ENCODE measurements at places on chromosomes 12 and 14.
A peak's percentile ranks its signal among the peaks of the same experiment; 100 is the strongest.

GRCh38 chr12:27193854-27194544 lies 50.1 kb upstream of the STK38L start:
- DNase-seq = no peak

GRCh38 chr14:61537563-61538463 lies 157.5 kb upstream of the HIF1A start:
- peak; percentile 21 for DNase-seq

DNA sequence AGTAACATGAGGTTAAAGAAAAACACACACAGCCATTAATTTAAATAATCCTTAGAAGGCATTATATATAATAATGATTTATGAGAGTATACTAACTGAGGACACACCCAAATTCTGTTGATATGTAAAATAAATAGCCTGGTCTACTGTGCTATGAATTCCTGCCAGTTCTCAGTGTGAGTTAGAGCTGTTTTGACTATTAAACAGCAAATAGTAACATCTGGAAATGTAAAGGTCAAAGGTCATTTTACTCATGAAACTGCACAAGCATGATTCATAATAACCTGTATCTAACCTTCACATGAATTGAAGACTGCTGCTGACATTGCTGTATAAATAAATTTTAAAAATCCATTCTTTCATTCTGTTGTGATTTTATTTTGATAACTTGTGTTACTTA lies 966.7 kb downstream of the SLC6A15 start:
- DNase-seq = no peak

DNA sequence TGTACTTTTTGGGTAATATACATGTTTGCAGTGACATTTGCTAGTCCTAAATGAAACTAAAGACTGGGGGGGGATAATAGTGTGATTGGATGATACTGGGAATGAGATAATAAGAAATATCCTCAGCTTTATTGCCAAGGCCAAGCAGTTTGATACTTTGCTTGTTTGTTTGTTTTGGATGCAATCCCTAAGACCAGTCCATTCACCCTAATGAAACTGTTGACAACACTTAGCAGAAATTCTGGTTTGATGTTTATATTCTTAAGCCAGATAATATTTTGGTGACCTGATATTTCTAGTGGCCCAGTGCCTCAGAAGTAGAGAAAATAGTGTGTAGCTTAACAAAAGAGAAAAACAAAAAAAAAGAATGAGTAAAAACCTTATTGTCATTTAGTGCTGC lies 1.8 kb downstream of the PHC1 start:
- DNase-seq = no peak

- no peak for DNase-seq
These were observed 37.2 kb downstream of the LRP6 start for GRCh38 chr12:12229556-12230092.

DNA sequence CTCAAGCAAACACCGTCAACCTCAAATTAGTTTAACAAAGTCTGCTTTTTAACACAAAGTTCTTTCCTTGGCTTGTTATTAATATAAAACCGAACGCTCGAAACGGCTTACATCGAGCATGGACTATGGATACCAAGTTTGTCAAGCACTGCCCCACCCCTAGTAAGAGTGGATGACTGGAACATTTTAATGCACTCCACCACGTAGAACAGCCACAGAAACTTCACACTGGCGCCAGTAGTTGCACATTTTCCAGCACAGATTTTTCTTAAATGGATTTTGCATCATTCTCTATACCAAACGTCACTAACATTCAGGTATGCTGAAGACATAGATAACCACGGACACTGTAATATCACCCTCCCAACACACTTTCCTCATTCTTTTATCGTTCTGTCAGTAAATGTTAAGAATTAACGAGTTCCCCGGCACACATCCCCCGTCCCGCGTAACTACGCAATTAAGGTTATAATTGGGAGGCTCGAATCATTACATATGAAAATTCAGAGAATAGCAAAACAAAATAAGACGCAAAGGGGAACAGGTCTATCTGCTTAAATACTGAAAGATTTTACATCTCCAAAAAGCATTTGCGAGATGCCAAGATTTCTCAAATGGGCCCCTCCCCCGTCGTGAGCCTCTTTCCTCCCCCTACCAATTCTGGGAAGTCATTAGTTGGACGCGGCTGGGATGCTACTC lies 990 bp downstream of the FERMT2 start:
- DNase-seq = no peak

DNA sequence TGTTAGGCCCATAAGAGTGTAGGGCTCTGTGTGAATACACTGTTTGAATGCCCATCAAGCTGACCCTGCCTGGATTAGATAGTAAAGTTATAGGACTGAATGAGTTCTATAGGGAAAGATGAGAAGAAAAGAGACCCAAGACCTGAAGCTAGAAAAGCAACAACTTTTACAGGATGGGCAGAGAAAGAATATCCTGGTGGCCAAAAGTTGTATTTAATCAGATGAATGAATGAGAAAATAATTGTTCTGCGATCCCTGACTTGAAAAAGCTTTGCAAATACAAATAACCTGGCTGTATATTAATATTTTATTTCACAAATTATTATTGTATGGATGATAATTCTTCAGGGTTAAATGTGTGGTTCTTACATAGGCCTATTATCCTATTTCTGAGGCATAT lies 2.8 kb upstream of the ANO6 start:
- no peak for DNase-seq

DNA sequence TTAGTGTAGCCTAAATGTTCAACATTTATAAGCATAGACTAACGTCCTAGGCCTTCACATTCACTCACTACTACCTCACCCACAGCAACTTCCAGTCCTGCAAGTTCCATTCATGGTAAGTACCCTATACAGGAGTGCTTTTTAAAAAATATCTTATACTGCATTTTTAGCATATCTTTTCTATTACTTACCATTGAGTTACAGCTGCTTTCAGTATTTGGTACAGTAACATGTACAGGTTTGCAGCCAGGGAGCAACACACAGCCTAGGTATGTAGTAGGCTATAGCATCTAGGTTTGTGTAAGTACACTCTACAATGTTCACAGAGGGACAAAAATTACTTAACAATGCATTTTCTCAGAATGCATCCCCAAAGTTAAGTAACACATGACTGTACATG lies 17.4 kb downstream of the IPO8 start:
- no peak for DNase-seq

GRCh38 chr12:38417101-38417500 lies 100.5 kb downstream of the ALG10B start:
- no peak for DNase-seq

- DNase-seq = no peak
These were observed 24.5 kb downstream of the GPRC5D start for GRCh38 chr12:12927211-12928079.

- DNase-seq = no peak
These were observed 32.5 kb upstream of the SSPN start for GRCh38 chr12:26162905-26163304.

DNA sequence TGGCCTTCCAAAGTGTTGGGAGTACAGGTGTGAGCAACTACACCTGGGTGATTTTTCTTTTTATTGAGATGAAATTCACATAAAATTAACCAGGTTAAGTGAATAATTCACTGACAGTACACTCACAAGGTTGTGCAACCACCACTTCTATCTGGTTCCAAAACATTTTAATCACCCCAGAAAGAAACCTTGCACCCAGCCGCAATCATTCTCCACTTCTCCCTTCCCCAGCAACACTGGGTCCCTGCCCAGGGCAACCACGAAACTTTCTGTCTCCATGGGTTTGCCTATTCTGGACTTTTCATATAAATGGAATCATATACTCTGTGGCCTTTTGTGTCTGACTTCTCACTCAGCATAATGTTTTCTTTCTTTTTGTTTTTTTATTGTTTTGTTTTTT lies 26.3 kb upstream of the MLXIP start:
- DNase-seq = no peak

DNA sequence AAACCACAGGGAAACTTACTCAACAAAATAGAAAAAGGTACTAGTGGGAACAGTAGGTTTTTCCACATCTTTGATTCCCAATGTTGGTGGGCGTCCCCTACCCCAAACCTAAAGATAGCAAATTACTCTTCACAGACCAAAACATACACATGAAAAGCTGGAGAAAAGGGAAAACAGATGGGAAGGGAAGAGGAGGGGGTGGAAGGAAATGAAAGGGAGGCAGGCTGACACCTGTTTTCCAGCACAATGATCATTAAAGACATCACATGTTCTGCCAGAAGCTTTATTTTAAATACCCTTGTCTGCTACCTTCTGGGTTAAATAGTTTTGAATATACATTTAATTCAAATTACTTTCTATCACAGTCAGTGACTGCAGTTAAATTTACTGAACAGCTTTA lies 1617.9 kb upstream of the SEL1L start:
- no peak for DNase-seq

DNA sequence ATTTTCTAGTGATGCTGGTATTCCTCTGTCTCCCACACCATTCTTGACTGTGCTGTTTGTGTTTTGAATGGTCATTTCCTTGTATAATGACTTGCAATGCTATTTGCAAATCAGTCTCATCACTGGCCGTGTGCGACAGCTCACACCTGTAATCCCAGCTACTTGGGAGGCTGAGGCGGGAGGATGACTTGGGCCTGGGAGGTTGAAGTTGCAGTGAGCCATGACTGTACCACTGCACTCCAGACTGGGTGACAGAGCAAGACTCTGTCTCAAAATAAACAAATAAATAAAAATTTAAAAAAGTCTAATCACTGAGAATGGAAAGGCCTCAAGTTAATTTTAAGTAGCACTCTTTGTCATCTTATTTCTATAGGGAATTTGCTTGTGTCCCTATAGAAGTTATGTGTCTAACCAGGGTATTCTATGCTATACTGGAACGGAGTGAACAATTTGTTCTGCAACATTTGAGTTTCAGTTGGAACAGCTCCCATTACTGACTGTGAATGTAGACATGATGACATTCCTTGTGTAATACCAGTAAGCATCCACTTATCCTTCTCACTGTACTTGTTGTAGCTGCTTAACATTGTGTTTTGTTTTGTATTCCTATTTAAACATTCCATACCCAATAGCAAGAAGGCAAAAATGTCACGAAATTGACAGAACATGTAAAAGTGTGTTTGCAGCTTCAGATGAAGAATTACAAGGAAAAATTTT lies 126.3 kb downstream of the MGST1 start:
- no peak for DNase-seq

DNA sequence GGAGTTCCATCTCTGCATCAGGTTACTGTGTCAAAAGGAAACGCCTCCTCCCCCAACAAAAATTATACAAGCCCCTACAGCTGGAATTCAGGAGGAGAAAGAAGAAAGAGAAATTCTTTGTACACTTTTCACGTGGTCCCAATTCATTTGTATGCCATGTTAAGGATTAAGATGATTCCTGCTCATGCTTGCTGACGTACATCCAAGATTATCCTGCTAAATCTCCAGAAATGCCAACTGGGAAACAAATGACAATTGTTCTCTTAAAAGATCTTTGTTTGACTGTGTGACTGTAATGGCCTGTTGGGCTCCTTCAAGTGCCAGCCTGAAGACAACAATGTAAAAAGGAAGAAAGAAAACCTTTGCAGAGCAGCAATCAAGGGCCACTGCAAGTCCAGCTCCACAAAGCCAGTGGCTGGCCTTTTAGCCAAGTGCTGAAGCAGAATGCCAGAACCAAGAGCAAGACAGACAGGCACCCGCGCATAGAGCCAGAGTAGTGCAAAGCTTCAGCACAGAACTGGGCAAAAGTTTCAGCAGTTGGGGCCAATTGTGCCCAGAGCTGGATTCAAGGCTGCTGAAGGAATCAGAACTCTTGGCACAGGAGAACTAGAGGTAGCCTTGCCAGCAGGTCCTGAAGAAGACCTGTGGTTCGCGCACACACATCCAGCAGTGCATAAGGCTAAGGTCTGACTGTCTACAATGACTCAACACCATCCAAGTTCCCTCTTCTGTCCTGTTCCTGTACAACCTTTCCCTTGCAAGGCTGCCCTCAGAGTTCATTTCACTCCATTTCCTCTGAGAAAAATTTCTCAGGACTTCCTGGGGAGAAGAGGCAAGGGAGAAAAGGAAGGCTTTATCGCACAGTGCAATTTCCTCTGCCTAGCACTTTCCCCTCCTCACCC lies 209.7 kb upstream of the BMP4 start:
- no peak for DNase-seq

GRCh38 chr14:51207621-51208020 lies 32.4 kb upstream of the TMX1 start:
- DNase-seq = no peak

- DNase-seq = no peak
These were observed 7.6 kb upstream of the VASH1 start for GRCh38 chr14:76753541-76754198.

GRCh38 chr14:95496111-95496681 lies 20.3 kb downstream of the SYNE3 start:
- no peak for DNase-seq

DNA sequence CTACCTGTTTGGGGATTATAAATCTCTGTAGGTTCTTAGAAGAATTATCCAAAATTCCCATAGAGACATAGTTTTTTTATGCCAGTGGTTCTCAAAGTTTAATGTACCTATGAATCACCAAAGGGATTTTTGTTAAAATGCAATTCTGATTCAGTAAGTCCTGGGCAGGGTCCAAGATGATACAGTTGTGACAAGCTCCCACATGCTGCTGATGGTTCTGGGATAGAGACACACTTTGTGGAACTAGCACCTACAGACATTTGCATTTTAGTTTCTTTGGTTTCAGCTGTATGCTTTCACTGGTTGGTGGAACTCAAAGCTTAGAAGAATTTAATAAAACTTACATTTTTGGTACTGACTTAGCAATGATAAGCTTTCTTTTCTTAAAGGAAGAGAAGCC lies 80.4 kb downstream of the PTCSC3 start:
- no peak for DNase-seq

GRCh38 chr12:52791271-52792184 lies 4.4 kb downstream of the KRT3 start:
- no peak for DNase-seq

DNA sequence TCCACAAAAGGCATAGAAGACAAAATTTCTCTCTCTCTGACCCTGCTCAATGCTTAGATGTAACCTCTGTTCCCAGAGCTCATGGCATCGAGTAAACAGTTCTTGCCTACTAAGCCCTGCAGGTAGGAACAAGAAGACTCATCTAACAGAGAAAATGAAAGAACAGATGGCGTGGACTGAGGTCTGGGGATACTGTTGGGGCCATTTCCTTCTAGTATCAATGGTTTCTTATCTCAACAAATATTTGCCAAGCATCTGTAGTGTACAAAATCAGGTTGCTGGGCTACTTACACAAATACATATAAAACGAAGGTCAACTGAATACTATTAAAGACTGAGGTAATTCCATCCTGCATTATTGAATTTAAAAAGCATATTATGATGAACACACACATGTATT lies 93.3 kb downstream of the RIMBP2 start:
- no peak for DNase-seq

GRCh38 chr12:42565633-42566032 lies 23.9 kb downstream of the PRICKLE1 start:
- DNase-seq = no peak

GRCh38 chr14:36091096-36091495 lies 85.4 kb downstream of the PTCSC3 start:
- DNase-seq = no peak

- DNase-seq = no peak
These were observed 74.3 kb upstream of the CPM start for GRCh38 chr12:69007101-69007854.

DNA sequence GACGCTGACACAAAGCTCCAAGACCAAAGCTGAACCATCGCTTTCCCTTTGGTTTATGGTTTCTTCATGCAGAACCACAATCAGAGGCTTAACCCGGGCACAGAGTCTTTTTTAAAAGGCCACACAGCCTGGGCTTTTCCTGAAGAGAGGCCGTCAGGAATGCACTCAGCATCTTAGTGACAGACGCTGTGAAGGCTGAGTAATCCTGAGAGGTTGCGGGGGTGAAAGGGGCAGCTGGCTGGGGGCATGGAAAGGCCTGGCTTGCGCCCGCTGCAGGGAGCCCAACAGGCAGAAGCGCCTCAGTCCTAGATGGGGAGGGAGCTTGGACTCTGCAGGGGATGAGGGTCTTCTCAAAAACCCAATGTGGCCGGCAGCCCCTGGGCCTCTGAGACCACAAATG lies 13.6 kb downstream of the CTDSP2 start:
- no peak for DNase-seq
